Astrocyte of the hippocampus (primary cell): ENCODE measurements at places on chromosomes 4 and X.

DNA sequence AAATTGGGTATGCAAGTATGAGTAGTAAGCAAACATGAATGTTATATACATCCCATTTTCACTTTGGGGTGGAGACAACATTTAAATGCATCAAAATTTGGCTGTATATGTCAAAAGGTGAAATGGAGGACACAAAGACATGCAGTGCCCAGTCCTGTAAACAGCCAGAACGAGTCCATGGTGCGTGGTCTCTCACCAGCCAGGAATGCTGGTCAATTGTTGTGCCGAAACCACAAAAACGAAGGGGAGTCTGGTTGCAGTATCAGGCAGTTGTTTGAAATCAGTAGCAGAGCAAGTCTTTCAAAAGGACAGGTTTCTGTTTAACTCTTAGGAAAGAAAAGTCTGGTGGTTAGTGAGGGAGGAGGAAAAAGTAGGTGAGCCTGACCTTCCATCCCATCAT, 22.3 kb upstream of the RNF150 start:
- DNase-seq, result peak; percentile 95

- peak; percentile 27 for DNase-seq
These were observed 123.6 kb downstream of the SH3RF1 start for GRCh38 chr4:169147191-169147590.

- no peak for DNase-seq
These were observed 63.8 kb downstream of the GPRIN3 start for GRCh38 chr4:89243733-89244252.

DNA sequence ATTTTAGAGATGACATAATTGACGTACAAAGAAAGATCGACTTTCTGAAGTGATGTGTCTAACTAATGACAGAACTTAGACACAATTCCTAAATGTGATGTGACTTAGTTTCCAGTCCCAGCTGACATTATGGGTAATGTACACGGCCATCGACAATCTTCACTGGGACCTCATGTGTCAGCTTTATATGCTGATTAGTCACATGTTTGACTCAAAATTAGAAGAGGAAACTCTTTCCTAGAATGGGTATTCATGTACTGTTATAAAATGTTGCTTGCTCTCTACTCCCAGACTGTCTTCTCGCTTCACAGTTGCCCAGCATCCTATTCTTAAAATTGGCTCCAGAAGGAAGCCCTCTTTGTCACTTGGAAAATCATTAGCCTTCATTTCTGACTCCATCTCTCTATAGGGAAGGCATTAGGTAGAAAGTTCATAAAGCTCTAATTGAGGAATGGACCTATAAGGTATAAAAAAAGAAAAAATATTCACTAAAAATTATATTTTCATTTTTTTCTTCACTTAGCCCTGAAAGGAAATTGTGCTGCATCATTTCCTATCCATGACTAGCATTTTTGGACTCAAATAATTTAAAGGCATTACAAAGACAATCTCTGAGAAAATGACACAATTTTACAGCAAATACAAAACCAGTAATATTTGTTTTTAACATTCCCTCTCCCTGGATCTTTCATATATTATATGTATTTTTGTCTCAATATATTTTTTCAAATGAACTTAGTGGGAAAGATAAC, 554.6 kb downstream of the INPP4B start:
- DNase-seq, result no peak

DNA sequence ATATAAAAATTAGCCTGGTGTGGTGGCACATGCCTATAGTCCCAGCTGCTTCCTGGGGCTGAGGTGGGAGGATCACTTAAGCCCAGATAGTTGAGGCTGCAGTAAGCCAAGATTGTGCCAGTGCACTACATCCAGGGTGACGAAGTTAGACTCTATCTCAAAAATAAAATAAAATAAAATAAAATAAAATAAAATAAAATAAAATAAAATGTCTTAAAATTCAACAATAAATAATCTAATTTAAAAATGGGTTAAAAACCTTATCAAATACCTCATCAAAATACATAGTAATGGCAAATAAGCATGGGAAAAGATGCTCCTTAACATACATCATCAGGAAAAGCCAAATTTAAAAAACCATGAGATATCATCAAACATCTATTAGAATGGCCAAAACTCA, 760.2 kb upstream of the AGA start:
- DNase-seq, result no peak

- no peak for DNase-seq
These were observed 287.7 kb downstream of the STIM2 start for GRCh38 chr4:27148211-27148895.
